Stimulated activated CD4-positive, alpha-beta T cell treated with anti-CD3 and anti-CD28 coated beads, Interleukin-1b, Interleukin-23, amount 100 ng/mL, for 48 hours (primary cell): ENCODE measurements at places on chromosomes 1 and 21.

DNA sequence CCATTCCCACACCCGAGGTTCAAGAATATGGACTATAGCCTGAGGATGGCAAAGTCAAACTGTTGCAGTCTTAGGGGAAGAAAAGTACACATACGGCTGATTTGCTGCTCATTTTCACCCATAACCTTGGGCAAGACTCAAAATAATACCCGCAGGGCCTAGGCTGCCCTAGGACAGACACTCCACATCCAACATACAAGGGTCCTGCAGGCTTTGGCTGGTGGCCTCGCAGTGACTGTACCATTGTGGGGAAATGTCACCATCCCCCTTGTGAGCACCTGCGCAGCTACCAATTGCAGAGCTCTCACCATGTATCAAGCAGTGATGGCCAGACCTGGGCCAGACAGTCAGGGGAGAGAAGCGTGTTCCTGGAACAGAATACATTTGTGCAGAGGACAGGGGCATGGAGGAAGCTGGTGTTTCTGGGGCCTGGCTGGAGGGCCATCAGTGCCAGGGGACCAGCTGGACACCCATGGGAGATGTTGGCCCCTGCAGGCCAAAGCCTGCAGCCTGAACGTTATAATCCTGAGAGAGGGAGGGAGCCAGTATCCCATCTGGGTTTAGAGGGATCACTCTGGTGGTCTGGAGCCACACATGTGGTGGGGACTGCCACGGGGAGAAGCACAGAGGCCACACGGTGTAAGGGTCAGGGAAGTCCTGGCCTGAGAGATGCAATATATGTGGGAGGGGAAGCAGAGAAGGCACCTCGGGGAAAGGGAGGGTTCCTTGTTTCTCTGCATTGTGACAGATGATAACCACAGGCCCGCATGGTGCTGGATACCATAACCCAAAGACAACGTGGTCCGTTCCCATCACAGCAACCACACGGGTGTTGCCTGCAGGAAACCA lies 101.2 kb downstream of the GLIS1 start:
- DNase-seq, result no peak

- no peak for DNase-seq
Observed at GRCh38 chr1:19635646-19636045, 8.5 kb upstream of the NBL1 start.

GRCh38 chr21:35882791-35883240 lies 177.5 kb downstream of the SETD4 start:
- DNase-seq, result no peak

- DNase-seq, result no peak
Observed at GRCh38 chr21:33899199-33899598, 16.4 kb downstream of the ATP5PO start.

- no peak for DNase-seq
Observed at GRCh38 chr1:201771466-201771865, 57.5 kb upstream of the IPO9 start.

DNA sequence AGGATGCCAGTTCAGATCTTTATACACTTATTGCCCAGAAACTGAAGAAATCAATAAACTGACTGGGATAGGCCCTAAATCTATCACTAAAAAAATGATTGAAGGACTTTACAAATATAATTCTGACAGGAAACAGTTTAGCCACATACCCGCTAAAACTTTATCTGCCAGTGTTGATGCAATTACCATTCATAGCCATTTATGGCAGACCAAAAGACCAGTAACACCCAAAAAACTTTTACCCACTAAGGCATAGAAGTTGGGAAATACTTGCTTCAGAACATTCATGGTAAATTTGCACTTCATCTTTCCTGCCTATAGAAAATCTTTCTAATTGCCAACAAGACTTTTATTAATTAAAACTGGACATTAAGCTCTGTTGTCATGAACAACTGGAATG lies 15.0 kb upstream of the GPR25 start:
- DNase-seq, result no peak

- DNase-seq, result no peak
Observed at GRCh38 chr1:181139631-181140061, 51.1 kb downstream of the IER5 start.

GRCh38 chr1:38213646-38214434 lies 167.2 kb upstream of the POU3F1 start:
- DNase-seq, result no peak

DNA sequence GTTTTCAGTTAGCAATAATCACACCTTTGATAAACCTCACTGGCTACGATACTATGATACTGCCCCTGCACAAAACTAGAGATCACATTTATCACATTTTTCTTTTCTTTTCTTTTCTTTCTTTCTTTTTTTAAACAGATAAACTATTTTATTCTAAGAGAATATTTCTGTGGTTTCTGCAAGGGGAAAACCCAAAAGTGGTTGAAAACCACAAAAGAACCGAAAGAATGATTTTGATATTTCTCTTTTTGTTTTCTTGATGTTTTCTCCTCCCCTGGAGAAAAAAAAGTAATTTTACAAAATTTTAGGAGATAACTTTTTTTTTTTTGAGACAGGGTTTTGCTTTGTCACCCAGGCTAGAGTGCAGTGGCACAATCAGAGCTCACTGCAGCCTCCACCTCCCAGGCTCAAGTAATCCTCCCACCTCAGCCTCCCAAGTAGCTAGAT lies 18.4 kb upstream of the FRRS1 start:
- DNase-seq, result no peak

DNA sequence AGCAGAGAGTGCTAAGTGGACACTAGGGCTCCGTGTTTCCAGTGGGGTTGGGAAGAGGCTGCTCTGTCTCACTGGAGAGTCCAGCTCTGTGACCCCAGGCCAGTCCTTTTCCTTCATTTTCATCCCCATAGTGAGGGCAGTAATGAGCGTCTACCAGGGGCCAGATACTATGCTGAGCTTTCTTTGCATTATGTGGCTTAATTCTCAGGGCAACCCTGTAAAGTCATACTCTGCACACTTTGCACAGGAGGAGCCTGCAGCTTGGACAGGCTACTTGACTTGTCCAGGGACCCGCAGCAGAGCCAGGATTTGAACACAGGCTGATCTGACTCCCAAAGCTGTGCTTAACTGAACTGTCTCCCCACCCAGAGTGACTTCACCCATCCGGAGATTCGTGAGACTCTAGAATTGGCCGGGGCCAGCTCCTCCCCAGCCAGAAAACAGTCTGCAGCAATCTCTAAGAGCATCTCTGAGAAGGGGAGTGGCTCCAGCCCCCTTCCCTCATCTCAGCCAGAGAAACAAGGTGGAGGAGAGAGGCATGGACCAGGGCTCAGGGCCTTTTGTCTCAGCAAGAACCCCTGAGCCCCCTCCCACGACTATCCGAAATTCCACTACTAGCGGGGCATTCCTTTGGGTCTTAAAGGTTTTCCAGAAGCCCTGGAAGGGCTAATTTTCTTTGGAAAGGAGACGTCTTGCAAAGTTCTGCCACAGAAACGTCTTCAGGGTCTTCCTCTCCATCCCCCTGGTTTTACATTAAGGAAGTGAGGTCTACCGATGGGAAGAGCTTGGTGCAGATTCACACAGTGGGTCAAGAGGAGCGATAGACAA lies 866 bp upstream of the FNDC5 start:
- no peak for DNase-seq

DNA sequence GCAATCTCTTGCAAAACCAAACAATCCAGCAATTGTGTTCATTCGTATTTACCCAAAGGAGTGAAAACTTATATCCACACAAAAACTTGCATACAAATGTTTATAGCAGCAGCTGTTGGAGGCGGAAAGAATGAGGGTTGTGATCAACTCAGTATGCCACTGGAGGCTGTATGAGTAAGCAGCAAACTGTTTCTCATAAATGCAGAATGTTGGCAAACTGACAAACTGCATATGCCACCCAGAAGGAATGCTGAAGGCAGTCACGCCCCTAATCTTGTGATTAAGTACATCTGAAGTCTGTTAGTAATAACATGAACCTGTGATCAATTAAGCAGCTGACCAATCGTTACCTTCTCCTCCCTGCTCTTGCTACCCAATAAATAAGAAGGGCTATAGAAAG lies 60.5 kb upstream of the CR2 start:
- no peak for DNase-seq

- DNase-seq, result no peak
Observed at GRCh38 chr1:21510885-21511578, 1.8 kb downstream of the ALPL start.

DNA sequence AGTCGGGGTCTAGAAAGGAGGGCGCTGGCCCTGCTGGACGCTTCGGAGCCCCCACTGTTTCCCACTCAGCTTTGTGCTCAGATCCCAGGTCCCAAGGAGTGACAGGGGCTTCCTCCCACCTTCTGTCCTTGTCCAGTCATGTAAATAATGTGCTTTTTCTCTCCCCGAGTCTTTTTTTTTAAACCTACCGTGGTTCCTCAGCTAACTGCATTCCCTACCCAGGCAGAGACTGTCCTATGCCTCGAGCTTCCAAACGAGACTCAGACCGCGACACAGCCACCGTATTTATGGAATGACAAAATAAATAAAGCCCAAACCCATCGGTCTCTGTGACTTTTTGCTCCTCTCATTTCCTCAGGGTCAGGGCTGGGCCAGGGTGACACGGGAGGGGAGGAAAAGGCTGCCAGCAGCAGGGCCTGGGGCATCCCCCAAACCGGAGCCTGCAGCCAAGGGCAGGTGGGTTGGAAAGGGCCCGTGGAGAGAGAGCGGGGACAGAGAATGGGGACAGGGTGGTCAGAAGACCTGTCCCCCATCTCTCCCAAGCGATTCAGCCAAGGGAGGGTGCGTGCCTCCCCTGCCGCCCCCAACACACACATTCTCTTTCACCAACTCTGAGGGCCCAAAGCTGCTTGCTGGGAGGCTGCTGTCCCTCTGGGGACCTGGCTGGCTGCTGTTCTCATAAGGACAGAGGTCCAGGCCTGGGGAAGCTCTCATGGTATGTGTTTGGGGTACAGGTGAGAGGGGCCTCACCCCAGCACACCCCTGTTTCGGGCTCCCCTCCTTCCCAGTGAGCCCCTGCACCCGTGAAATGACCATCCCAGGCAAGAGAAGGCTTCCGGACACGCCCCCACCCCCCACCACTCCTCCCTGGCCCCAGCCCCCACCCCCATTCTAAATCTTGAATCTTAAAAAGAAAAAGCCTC lies 55.4 kb downstream of the KCNAB2 start:
- no peak for DNase-seq

DNA sequence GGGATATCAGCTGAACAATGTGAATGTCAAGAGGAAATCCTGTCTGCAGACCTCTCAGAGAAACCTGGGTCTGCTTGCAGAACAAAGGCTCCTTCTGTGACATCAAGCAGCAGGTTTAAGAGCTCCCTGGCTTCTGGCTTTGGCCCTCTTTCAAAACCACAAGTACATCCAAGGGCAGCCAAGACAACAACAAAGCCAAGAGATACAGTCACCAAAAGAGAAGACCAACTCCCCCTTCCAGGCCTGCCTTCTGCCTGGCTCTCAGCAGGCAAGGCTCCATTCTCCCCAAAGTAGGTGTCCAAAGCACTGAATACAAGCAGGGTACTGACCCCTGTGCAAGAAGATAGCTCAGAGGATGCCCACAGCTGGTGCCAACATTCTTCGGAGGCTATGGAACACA lies 11.5 kb downstream of the BCAR3 start:
- no peak for DNase-seq

- no peak for DNase-seq
Observed at GRCh38 chr1:224053456-224053855, 60.5 kb upstream of the FBXO28 start.

GRCh38 chr1:202145068-202145743 lies 669 bp upstream of the ARL8A start:
- DNase-seq, result peak; percentile 58

DNA sequence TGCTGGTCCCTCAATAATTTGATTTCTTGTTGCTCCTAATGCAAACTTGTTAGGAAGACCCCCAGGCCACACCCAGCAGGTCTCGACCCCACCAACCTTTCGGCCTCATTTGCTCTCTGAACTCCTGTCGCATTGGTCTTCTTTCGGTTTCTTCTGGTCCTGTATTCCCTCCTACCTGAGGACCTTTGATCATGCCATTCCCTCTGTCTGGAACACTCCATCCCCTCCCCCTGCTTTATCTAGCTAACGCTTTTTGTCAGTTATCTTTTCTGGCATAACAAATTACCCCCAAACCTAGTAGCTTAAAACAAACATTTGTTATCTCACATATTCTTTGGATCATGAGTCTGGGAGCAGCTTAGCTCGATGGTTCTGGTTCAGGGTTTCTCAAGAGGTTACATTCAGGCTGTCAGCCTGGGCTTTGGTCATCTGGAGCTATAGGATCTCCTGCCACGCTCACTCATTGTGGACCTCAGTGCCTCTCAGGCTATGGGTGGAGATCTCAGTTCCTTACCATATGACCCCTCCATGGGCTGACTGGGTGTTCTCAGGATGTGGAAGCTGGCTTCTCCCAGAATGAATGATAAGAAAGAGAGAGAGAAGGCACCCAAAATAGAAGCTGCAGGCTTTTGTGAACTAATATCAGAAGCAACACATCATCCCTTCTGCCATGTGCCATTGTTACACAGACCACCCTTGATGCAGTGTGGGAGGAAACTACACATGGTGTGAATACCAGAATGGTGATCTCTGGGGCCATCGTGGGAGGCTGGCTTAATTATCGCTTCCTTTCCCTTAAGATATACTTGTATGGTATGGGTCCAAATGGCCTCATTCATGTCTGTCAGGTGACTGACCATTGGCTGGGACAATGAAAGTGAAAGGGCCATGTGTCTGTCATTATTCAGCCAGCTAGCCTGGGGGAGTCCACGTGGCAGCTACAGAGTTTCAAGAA lies 29.1 kb upstream of the BCAR3 start:
- DNase-seq, result no peak

- no peak for DNase-seq
Observed at GRCh38 chr1:181541458-181541857, 58.1 kb downstream of the CACNA1E start.

DNA sequence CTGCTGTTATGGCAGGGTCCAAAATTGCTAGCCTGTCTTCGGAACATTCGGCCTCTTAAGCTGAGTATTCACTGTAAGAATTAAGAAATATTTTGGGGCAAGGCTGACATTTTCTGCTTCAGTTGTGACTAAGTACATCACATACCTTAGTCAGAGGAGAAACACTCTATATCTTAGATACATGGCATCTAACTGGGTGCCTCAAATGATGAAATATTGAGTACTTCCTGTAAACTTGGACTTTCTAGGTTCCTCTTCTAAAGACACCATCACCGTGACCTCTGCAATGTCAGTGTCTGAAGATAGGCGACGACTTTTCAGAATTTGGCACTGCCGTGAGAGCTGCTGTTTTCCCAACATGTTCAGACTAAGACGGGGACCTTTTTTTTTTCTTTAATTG lies 65.6 kb downstream of the PCBP3 start:
- no peak for DNase-seq

GRCh38 chr1:16017461-16018303 lies at the start of gene HSPB7:
Gene HSPB7, minus strand, starts transcription at chr1:16018043. Its CDS starts 80 bp downstream, at chr1:16017963.
- no peak for DNase-seq

DNA sequence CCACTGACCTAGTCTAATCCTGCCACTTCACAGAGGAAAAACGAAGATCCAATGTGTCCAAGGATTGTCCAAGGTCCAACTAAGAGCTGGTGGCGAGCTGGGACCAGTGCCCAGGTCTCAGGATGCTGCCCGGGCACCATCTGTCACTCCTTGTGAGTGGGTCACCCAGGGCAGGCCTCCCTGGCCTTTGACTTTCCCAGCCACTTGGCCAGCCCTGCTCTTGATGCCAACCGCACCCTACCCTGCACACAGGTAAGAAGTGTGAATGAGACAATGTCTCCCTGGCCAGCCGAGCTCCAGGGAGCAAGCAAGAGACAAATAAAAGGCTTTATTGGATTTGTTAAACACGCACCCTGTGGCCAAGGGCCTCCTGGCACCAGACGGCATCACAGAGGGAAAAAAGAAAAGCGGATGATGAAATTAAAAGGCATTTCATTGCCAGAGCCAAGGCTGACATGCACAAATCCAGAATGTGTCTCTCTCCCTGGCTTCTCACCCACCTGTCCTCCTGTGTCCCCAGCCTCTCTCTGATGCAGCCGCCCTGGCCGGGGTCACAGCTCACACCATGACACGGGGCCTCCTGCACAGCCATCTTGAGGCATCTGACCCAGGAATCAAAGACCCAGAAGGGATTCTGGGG lies 72.8 kb downstream of the CAMK2N1 start:
- DNase-seq, result no peak
